ENCODE measurements at places on chromosomes 13 and 19.

DNA sequence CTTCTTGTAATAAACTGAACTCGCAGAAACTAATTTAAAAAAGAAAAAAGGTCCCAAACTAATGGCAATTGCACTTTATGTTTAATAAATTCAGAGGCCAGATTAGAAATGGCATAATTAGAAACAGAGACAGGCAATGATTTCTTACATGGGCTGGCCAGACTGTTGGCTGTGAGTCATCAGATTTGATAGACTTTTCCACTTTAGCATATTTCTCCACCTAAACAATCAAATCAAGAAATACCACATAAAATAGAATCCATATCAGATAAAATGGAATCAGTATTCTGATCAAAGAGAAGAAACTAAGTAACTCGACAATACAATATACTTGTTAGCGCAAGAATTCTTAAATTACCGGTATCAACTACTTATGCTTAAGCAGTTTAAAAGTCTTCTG, 29.0 kb downstream of the EXOSC8 start:
- DNase-seq = peak; percentile 48

DNA sequence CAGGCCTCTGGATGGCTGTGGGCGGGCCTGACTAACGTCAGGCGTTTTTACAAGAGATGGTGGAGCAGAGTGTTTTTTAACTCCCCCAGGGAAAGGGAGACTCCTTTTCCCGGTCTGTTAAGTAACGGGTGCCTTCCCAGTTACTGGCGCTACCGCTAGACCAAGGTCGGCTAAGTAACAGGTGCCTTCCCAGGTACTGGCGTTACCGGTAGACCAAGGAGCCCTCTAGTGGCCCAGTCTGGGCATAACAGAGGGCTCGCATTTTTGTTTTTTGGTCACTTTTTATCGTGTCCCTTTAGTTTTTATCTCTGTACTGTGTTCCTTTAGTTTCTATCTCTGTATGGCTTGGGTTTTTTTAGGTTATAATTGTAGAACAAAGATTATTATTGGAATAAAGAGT, 10.0 kb downstream of the ZNF383 start:
- DNase-seq = no peak

DNA sequence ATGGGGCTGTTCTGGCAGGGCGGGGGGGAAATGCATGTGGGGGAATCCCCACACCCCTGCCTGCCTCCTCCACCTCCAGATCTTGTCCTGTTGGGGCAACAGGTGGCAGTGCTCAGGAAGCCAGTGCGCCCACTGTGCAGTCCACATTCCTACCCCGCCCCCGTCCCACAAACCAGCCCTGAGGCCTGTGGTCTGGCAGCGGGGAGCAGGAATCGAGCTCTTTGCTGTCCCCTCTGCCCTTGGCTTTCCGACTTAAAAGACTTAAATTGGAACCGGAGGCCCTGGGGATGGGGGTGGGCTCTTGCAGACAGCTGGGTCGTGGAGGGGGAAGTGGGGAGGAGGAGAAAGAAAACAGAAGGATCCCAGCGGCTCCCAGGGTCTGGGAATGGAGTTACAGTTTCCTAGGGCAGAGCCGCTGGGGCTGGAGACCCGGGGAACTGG, 4.3 kb downstream of the NANOS3 start:
- DNase-seq = peak; percentile 56

DNA sequence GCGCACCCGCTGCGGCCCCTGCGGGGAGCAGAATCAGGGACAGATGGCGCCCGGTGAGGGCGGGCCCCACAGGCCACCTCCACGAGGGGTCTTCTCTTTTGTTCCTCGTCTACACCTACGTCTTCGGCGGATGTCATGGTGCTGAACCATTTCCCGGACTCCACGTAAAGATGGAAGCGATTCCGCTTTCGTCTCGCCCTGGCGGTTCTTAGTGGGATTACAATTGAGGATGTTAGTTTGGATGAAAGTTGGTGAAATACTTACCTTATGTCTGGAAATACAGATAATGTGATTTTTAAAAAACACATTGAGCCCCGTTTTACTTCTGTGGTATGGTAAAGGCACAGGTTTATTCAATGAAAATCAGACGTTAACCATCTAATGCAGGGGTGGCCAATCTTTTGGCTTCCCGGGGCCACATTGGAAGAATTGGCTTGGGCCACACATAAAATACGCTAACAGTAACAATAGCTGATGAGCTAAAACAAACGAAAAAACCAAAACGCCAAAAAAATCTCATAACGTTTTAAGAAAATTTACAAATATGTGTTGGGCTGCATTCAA, 1.4 kb upstream of the ZMYM5 start:
- peak; percentile 69 for DNase-seq

DNA sequence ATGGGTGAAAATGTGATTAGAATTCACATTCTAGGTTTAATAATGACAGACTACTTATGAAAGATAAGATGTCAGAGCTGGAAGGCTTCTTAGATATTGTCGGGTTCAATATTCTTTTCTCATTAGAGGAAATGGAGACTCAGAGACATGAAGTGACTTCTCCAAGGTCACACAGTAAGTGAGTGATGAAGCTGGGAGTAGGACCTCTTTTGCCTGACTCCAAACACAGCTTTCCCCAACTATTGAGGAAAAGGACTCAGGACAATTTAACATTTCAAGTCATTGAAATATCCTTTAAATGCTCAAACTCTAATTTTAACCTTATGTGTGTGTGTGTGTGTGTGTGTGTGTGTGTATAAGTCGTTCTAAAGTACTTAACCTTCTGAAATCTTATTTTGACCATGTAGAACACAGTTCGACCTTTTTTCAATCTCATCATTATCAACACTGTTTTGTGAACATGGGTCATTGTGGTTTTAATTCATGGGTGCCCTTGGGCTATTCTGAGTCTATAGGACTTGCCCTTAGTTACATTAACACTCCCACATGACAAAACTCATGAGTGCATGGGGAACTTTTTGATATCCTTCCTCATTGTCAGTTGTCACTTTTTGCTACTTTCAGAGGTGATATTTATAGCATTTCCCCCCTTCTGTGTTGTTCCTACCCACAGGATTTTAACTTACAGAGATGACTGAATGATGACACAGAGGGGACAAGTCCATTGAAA, 53.0 kb downstream of the LRCH1 start:
- no peak for DNase-seq

- DNase-seq = no peak
These were observed 19.0 kb downstream of the NLRP7 start for GRCh38 chr19:54928299-54928698.

DNA sequence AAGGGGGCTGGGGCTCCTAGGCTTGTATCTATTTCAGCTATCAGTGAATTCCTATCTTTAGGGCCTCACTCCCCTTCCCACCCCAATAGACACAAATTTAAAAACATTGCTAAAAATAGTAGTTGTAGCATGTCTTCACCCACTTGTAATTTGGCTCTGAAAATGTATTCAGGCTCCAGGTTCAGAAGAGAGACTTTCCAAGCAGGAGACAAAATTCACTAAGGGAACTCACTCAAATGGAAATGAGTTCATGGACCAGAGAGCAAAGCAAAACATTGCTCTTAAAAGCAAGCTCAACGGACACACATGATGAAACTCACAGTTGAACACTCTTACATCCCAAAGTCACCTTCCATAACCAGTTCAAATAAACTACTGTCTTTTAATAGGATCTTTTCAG, 36.8 kb downstream of the PHF11 start:
- DNase-seq = no peak

DNA sequence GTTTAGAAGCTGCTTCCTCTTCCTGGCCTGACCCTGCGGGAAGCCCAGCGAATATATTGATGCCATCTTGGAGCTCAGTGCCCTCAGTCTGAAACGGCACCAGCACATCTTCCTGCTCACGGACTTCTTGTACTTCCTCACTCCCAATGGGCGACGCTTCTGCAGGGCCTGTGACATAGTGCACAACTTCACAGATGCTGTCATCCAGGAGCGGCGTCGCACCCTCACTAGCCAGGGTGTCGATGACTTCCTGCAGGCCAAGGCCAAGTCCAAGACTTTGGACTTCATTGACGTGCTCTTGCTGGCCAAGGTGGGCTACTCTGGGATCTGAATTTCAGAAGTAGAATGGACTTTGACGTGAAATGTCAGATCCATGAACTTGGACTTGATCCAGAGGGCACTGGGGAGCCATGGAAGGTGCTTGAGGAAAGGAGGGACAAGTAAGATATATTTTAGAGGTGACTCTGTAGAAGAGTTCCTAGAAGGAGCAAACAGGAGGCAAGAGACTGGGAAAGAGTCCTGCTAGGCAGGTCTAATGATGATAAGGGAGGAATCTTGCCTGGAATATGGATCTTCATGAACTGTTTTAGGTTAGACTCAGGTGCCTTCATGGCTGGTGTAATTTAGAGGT, 38.4 kb upstream of the CYP4F8 start:
- DNase-seq = no peak

GRCh38 chr13:30576528-30576927, 41.2 kb upstream of the USPL1 start:
- peak; percentile 53 for DNase-seq

GRCh38 chr13:80563439-80563838, 222.5 kb upstream of the SPRY2 start:
- DNase-seq = peak; percentile 6

DNA sequence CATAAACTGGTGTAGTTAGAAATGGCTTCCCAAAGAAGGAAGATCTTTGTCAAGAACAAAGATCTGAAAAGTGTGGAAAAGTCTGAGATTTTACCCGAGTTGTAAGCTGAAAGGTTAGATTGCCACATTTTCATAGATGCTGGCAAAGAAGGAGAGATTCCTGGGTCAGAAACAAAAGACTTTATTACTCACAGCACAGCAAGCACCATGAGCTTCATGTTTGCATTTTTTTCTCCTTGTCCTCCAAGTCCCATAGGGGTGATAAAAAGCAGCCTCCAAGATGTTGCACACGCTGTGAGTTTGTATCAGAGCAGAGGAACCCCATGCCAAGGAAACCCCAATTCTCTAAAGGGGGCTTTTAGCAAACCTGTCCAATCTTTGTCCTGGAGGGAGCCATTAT, 29.3 kb downstream of the MZT1 start:
- no peak for DNase-seq

GRCh38 chr19:9836021-9836420, 903 bp downstream of the PIN1 start:
- peak; percentile 52 for DNase-seq

GRCh38 chr13:44374348-44374712, 706 bp downstream of the SERP2 start:
- no peak for DNase-seq

GRCh38 chr13:80047406-80047805, 293.5 kb downstream of the SPRY2 start:
- DNase-seq = peak; percentile 82

DNA sequence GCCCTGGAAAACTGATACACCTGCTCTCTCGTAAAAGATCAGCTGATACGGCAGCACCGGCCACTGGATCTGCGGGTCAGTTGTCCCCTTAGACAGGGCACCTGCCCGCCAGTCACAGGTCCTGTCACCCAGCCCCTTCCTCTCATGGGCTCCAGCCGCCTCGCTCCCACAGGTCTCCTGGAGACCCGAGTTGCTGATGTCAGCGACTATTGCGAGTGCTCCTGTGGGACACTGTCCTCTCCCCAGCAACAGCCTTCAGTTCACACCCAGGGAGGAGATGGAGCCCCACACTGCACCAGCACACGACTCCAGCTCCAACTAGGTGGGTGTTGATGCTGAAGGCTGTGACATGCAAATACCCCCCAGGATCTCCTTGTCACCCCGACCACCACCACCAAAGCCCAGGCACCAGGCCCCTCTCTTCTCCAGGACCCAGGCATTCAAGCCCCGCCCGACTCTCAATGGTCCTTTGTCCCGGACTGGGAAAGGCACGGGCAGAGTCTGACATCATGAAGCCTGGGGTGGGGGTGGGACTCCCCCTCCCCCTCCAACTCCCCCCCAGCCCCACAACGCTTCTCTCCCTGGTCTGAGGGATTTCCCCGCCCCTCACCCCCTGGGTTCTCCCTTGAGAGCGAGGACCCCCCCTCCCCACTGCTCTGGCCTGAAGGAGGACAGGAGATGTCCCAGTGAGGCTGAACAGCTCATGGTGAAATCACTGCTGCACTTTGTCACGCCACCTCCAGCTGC, 1.4 kb upstream of the MAG start:
- no peak for DNase-seq

DNA sequence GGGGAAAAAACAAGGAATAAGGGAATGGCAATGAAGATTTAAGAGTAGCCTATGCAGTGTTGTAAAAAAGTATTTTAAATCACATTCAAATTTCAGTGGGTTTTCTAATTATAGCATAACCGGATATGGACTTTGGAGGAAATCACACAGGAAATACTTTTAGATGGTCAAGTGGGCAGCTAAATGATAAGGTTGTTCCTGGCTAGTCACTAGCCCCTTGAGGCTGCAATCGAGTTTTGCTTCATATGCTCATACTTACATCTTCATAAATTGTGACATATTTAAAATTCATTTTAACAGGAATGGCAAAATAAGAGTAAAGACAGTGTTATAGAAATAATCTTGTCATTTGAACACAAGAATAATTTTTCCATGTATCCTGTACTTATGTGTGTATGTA, 88.9 kb downstream of the WDFY2 start:
- no peak for DNase-seq

GRCh38 chr19:47310819-47311218, 1.2 kb downstream of the C5AR1 start:
- peak; percentile 42 for DNase-seq

DNA sequence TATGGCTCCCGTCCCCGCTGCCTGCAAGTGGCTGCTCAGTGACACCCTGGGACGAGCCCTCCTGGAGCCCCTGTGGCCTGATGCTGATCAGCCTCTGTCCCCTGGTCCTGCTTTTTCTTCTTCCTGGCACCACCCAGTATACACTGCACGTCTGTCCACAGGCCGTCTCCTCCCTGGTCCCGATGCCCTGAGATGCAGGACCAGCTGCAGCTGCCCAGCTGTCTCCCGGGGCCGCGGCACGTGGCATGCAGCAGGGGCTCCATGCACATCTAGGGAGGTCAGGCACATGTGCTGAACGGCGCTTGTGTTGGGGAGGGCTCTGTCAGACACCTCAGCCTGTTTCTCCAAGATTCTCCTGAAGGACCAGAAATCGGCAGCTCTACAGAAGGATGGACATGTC, 30.2 kb downstream of the ZFR2 start:
- no peak for DNase-seq

DNA sequence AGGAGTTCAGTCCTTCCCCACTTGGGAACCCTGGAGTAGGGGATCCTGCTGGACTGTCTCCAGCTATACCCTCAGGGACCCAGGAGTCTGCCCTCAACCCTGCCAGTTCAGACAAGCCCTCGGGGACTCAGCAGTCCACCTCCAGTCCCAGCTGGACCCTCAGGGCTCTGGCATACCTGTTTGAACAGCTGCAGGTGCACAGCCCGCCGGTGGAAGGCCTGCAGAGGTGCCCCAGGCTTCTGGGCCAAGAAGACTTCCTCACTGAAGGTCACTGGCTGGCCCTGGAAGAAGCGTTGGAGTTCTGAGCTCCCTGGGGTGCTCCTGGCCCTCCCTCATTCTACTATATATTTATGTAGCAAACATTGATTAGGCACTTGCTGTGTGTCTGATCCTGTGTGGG, 8.6 kb downstream of the CRB3 start:
- no peak for DNase-seq
